Mesenteric fat pad (tissue), 1 donor: ENCODE measurements at places on chromosomes 1 and 21. TPM values are rescaled to one million over a fixed set of nuclear protein-coding genes. Genes with fewer than 3 reads are reported as not detected.

GRCh38 chr1:77948841-77949424 lies 29.9 kb downstream of the FUBP1 start:
- no peak for DNase-seq

DNA sequence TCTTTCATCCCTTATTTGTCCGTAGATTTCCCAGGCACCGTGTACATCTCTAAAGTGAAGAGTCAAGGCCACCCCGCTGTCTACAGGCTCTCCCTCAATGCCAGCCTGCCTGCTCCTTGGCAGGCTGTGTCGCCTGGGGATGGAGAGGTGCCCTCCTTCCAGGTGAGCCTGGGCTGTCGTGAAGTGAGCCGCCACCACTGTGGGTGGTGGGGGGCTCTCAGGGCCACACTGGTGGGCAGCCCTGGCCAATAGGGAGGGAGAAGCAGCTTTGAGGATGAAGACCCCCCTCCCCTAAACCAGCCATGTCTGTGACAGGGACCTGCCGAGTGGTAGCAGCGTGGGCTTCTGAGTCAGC lies 46.2 kb downstream of the DISP3 start:
- no peak for DNase-seq

GUCA2B gene
- total RNA-seq: not detected

DNA sequence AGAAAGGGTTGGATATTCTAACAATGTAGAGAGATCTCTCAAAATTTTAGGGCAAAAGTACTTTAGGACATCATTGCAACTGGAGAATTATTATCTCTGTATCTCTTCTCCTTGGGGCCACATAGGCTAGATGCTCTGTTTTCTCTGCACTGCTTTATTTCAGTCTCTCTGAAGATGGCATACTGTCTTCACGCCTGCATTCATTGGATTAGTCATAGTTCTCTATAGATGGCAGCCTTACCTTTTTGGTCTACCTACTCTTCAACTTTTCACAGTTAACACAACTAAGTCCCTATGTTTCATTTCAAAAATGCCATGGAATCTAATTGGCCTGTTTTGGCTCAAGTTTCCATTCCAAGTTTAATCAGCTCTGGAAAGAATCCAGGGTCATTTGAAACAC lies 1623.3 kb upstream of the B3GALT2 start:
- DNase-seq: no peak

C1orf232 gene
- total RNA-seq: not detected

GRCh38 chr1:43979528-43980254 lies 681 bp downstream of the B4GALT2 start:
- DNase-seq: no peak

DNA sequence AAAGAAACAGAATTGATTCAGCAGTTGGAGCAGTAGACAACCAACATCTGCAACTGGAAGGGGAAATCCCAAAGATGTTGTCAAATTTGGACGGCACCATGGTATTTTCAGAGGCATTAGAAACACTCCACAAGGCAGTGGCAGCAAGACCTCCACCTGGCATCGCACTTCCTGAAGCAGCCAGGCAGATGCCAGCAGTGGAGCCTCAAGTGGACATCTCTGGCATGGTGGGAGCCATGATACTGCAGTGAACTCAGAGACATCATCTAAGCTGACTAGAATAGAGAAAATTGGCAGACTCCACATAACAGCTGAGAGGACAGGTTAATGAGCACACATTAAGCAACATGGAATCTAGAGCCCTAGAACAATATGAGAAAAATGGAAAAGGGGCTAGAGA lies 33.9 kb upstream of the RGS8 start:
- no peak for DNase-seq

- peak; percentile 59 for DNase-seq
Observed at GRCh38 chr21:46172863-46173528, 11.3 kb downstream of the SPATC1L start.

- DNase-seq: no peak
Observed at GRCh38 chr1:6443339-6444115, 19.0 kb downstream of the ESPN start.

GRCh38 chr1:6097117-6097595 lies 51.5 kb downstream of the KCNAB2 start:
- DNase-seq: no peak

DNA sequence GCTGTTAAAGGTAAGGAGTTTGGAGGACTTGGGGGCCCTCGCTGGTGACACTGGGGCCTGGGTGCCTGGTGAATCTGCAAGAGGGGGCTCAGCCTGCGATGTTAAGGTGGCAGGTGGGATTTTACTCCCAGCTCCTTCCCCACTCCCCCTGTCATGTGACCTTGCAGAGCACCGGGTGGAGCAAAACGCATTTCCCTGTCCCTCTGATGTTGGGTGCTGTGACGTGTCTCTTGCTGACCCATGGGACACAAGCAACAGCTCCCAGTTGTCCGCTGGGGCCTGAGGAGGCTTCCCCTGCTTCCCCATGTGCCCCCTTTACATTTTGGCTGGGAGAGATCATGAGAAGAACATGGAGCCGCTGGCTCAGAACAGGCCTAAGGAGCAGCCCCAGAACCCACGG lies 319.0 kb downstream of the MATN1 start:
- DNase-seq: peak; percentile 64

- no peak for DNase-seq
Observed at GRCh38 chr1:204385727-204386126, 25.9 kb downstream of the PPP1R15B start.

GRCh38 chr1:13900583-13900982 lies 200.6 kb downstream of the PRDM2 start:
- no peak for DNase-seq

GRCh38 chr21:26116456-26117011 lies 54.0 kb downstream of the APP start:
- DNase-seq: no peak

GRCh38 chr21:40466893-40467483 lies 380.0 kb downstream of the DSCAM start:
- DNase-seq: no peak

DNA sequence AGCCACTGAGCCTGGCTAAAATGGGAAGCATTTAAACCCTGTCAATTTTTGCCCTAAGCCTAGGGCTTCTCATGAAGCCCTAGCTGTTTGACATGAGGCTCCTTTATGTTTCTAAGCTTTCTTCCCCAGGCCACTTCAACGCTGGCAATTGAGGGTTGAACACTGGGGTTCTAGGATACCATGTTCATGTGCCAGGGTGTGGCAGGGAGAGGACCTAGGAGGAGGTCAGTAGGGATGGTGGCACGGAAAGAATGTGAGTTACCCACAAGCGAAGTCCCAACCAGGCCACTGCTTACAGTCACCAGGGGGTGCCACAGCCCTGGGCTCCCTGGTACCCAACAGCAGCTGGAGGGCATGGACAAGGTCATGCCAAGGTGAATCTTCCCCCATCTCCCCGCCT lies 90.8 kb upstream of the AJAP1 start:
- no peak for DNase-seq

DNA sequence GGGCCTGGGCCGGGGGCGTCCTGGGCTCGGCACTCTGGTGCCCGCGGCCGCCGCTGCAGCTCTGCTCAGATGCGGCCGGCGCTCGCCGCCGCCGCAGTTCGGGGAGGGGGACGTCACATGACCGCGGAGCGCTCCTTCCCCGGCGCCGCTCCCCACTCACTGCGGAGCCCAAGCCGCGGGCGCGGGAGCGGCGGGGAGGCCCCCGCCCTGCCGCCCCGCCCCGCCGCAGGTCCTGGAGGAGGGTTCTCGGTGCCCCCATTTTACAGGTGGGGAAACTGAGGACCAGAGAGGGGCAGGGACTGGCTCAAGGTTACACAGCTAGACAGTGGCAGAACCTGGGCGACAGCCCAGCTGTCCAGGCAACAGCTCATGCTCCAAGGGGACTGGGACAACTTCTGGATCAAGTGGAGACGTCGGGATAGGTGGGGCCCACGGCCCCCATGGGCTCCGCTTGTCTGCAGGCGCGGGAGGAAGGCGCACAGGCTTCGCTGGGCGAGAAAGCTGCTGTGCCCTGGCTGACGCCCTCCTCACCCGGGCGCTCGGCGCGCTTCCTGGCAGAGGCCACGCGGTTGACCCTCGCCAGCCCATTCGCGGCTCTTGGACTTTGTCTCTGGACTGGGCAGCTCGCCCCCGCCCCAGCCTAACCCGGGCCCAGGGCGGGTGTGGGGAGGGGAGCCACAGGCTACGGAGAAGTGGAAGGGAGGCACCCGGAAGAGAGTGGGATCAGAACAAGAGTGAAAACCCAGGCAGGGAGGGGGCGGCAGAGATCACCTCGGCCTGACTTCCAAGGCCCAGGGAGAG lies at the start of gene RAP1GAP:
Gene RAP1GAP (minus strand): TSS at position 100 of the 801 bp plus-strand sequence. CDS start 49,325 bp downstream, outside the sequence.
- DNase-seq: no peak

NES gene
- 49.5 TPM for total RNA-seq
